ENCODE measurements at places on chromosomes 1 and 21.
A peak's percentile ranks its signal among the peaks of the same experiment; 100 is the strongest.

GRCh38 chr1:23848673-23849616, 19.1 kb downstream of the FUCA1 start:
- DNase-seq, result no peak

- DNase-seq, result no peak
Measured at GRCh38 chr1:200963076-200963475, 60.4 kb downstream of the KIF21B start.

GRCh38 chr1:48341221-48341620, 118.7 kb downstream of the SLC5A9 start:
- no peak for DNase-seq

GRCh38 chr1:167723707-167724323, 2.0 kb downstream of the MPZL1 start:
- no peak for DNase-seq

DNA sequence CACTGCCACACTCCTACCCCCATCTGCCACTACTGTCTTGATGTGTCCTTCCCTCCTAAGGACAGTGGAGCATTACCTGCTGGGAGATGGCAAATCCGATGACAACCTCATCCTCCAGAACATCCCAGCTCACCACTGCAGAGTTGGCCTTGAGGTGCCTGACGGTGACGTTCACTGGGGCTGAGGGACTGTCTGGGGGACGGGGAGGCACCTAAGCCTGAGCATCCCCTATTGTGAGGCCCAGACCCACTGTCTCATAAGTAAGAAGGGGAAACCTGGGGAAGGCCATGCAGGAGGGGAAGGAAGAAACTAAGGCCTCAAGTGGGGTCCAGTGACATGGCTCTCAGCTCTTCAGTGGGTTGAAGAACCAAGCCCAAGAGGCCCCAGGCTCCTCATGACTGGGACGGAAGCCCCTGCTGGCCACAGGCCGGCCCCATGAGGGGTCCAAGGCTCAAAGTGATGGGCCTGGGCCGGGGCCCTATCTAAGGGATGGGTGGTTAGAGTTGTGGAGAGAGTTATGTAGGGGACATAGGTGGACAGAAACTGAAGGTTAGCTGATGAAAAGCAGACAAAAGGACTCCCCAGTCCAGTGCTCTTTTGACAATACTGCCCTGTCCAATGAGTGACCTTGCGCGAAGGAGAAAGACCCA, 1.8 kb downstream of the FNDC5 start:
- DNase-seq, result no peak

DNA sequence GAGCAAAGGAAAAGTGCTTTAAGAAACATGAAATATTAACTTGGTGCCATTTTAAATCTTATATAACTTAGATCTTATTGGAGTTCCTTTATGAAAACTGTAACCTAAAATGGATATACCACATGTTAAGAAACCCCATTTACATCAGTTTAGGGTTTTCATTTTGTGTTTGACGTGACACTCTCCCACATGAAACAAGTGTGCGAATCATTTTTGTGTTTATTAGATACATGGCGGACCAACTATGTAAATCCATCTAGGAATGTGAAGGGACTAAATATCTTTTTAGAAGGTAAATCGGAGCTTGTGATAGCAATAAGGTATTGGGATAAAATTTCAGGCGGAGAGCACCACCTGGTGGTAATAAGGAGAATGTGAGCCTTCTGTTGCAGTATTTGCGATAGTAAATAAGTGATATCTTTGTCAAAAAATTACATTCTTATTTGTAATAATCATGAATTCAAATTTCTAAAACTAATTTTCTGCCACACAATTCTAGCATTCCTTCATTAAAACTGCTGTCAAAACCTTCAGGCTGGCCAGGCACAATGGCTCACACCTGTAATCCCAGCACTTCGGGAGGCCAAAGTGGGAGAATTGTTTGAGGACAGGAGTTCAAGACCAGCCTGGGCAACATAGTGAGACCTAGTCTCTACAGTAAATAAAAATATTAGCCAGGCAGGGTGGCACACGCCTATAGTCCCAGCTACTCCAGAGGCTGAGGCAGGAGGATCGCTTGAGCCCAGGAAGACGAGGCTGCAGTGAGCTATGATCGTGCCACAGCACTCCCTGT, 31.3 kb downstream of the SMAP2 start:
- peak; percentile 60 for DNase-seq

DNA sequence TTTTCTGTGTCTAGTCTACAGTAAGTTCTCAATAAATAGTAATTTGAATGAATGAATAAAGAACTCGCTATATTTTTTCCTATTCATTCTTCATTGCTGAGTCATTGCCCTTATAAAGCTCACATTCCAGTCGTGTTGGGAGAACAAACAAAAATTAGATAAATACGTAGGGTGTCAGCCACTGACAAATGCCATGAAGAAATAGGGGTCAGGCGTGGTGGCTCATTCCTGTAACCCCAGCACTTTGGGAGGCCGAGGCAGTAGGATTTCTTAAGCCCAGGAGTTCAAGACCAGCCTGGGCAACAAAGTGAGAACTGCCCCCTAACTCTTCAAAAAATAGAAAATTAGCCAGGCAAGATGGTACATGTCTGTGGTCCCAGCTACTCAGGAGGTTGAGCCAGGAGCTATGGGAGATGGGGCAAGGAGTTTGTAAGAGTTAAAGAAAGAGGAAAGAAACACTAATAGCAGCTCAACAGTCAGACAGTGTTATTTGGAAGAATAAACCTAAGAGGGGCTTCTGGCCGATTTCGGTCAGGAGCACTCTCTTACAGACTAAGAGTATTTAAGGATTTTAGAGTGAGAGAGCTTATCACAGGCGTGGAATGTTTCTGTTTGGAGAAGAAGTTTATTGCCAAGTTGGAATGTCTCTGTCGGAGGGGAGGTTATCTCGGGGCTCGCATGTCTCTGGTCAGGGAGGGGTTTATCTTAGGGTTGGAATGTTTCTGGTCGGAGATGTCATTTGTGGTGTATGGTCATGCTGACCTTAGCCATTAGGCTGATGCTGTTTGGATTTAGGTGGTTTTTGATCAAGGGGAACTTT, 1.8 kb upstream of the CHML start:
- no peak for DNase-seq

DNA sequence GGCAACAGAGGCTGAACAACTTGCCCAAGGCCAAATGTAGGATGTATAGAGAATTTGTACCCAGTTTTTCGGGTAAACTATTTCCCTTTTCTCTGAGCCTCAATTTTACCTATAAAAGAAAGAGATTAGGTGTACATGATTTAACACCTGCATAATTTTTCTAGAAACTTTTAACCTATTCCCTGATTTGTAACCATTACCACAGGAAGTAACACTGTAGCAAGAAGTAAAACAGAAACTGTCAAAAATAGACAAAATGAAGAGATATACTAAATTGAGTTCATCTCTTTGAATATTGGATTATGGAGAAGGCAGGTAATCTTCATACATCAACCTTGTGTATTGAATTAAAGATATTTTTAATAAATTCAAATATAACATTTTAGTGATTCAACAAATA, 136.2 kb downstream of the ZC3H11B start:
- no peak for DNase-seq

DNA sequence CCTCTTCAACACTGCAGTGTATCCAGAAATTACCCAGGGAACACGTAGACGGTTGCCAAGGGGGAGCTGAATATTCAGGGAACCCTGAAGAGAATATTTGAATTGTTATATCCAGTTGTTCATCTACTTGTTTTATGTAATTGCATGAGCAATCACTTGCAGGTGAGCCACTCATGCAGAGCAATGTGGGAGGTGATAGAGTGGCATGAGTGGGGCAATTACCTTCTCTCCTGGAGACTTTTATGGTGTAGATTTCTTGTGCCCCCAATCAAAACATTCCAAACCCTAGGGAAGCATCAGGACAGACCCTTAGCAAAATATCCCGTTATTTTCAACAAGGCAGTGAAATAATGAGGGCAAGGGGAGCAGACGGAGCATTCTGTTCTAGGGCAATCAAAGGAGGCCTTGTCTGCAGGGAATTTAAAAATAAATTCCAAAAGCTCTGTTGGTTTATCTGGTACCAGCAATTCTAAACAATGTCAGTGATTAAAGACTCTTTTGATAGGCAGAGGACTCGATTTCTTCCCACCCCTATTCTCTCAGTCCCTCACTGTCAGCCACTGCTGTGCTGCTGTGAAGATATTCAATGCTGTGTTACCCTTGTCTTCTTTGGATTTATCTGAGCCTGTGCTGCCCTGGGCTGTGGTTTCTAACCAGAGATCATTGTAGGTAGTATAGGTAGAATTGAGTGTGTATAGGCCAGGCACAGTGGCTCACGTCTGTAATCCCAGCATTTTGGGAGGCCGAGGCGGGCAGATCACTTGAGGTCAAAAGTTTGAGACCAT, 180.2 kb upstream of the MAP1LC3C start:
- no peak for DNase-seq

GRCh38 chr1:208475951-208476845, 232.0 kb upstream of the PLXNA2 start:
- no peak for DNase-seq

DNA sequence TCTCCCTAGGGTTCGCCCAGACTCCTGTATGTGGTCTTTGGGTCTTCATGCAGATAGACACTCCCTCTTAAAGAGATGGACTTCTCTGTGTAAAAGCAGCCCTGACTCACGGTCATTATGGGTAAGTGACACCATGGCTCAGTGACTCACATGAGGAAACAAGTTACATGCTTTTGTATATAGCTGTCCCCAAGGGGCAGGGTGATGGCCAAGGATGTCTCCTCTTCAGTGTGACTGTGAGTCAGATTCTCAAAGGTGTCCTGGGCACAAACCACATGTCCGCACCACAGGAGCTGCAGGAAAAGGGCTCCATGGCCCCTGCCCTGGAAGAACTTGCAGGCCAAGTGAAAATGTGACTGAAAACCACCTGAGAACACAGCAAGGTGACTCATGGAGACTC, 380.4 kb downstream of the NPHP4 start:
- DNase-seq, result no peak

- no peak for DNase-seq
Measured at GRCh38 chr1:180151508-180151907, 3.2 kb upstream of the QSOX1 start.

DNA sequence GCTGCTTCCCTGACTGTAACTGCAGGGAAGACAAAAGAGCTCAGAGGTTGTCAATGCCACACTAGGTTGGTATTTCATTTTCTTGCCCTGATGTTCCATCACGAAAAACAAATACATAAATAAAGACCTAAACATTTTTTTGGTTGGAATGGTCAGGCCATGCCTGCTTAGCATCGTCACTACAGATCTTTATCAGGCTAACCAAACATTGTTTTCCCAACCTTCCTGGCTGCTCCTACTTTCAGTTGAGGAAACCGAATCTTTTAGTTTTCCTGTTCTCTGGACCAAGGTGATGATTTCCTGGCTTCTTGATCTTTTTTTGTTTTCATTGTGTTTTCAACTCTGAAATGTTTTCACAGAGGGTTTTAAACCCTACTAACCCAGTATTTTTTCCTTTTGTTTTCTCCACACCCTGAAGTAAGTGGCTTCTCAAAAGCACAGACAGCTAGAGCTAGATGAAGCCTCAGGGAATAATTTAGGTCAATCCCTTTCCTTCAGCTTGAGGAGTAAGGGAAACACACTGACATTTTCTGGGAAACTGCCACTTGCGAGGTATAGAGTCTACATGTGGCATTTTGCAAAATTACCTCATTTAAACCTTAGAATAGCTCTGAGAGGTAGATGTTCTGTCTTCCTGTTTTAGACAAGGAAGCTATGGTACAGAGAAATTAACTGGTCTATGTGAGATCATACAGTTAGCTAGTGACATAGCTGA, 67.2 kb upstream of the CNN3 start:
- DNase-seq, result no peak

- DNase-seq, result no peak
Measured at GRCh38 chr1:80417671-80418070, 1383.1 kb upstream of the ADGRL2 start.

GRCh38 chr1:109041621-109042468, at the start of gene WDR47:
WDR47 (minus strand) TSS chr1:109042102; CDS start chr1:109023512, 18,590 bp downstream.
- DNase-seq, result peak; percentile 97

DNA sequence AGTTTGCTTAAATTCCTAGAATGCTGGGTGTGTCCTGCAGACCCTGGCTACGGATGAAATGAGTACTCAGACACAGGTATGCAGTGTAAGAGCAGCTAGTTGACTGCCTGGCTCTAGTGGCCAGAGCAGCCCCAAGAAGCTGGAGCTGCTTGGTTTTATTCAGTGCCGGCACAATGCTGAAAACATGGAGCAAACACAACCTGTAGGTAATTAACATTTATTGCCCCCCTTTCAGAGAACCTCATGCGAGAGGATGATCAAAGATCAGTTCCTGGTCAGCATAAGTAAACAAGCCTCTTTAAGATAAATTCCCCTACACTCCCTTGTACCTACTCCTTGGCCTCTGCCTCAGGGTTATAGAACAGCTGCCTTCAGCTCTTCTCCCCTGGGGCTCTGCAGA, 43.2 kb downstream of the MRPS6 start:
- no peak for DNase-seq

DNA sequence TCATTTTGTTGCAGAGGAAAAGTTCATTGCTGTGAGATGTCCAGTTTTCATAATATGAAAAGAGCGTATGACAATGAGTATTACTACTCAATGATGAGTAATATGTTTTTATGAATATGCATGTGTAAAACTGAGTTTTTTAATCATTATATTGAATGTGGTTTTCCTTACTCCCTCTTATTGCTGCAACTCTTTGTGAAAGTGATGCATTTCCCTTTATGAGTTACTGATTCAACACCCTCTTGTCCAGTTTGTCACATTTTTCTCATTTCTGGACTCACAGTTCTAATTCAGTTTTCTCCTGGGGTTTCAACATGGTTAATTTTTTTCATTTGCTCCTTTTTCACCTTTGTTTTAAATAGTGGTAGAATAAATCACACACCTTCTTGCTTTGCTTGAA, 35.2 kb upstream of the KCNJ15 start:
- DNase-seq, result no peak

DNA sequence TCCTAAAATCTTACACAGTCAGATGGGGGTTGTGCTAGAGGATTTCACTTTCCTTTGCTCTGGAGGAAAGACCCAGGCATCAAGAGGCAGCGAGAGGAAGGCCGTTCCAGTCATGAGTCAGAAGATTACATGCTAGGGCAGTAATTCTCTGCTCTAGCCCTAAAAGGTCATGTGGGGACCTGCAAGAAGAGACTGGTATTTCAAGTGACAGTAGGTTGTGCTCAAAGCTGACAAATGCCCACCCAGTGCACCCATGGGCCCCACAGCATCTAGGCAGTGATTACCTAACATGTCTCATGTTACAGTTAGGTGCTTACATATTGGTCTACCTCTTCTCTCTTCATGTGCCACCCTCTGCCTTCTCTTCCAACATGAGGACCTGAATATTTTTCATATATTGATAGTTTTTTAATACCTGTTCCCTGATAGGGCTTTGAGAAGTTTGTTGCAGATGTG, 99.7 kb upstream of the BEND5 start:
- no peak for DNase-seq
